ENCODE measurements at places on chromosomes 3 and 15.

- no peaks in the 10 kb centered on the region for H3K36me3 ChIP-seq
- DNase-seq = no peak
- no peak overlapping the region for H3K27ac ChIP-seq
- H3K4me3 ChIP-seq = no peak overlapping the region
- H3K27me3 ChIP-seq = no peaks in the 10 kb centered on the region
These were observed 55.4 kb upstream of the LARS2 start for GRCh38 chr3:45332901-45333407.

GRCh38 chr3:125552401-125552800 is 32.4 kb upstream of the SNX4 start:
- no peaks in the 10 kb centered on the region for H3K4me1 ChIP-seq
- H3K4me3 ChIP-seq = no peak overlapping the region
- H3K36me3 ChIP-seq = peaks cover 17% of the 10 kb centered on the region
- H3K27me3 ChIP-seq = no peaks in the 10 kb centered on the region
- H3K27ac ChIP-seq = no peak overlapping the region

DNA sequence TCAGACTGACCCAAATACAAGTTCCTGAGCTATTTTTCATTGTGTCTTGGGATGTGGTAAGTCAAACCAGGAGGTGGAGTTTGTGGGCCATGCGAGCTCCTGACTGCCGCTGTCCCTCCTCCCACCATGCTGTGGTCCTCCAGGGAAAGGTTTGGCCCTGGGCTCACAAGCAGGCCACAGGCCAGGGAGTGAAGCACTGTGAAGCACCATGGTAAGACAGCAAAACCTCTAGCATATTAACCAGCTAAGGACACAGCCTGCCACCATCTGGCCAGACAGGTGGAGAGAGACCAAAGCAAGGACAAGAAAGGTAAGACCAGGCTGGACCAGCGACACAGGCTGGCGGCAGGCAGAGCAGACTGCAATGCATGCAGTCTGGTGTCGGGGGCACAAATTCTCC is 15.3 kb downstream of the RAB43 start:
- no peak overlapping the region for H3K27ac ChIP-seq
- H3K4me3 ChIP-seq = no peak overlapping the region
- H3K27me3 ChIP-seq = no peaks in the 10 kb centered on the region

DNA sequence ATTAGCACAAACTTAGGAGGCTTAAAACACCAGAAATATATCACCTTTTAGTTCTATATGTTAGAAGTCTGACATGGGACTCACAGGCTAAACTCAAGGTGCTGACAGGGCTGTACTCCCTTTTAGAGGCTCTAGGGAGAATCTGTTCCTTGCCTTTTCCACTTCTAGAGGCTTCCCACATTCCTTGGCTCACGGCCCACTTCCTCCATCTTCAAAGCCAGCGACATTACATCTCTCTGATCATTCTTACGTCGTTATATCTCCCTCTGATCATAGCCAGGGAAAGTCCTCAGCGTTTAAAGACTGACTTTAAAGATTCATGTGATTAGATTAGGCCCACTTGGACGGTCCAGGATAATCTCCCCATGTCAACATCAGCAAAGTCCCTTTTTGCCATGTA is 166.3 kb downstream of the GREM1 start:
- H3K4me3 ChIP-seq = no peak overlapping the region
- H3K36me3 ChIP-seq = no peaks in the 10 kb centered on the region
- H3K27ac ChIP-seq = no peak overlapping the region
- no peaks in the 10 kb centered on the region for H3K4me1 ChIP-seq
- H3K27me3 ChIP-seq = no peaks in the 10 kb centered on the region

DNA sequence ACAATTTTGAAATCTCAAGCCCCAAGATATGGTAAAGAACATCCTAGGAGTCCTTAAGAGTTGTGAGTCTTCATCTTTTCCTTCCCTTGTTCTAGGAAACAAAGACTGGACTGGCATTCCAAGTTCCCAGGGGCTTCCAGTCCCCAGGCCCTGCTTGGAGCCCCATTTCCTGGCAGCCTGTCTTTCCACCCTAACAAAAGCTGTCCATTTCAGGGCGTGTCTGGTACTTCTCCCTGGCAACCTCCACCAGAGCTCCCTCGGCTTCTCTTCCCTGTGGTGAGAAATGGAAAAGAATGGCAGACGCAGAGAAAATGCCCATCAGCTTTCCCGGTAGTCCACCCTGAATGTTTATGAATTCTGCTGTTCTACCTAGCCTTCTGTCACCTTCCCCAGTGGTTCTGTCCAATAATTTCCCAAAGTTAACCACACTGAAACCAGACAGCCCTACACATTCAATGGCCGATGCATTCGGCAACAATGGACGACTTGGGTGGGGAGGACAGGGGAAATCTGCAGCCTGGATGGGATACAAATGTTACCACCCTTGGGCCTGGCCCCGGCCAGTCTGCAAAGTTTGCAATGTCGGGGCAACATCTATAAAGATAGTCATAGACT is 6.8 kb downstream of the RAB6B start:
- no peaks in the 10 kb centered on the region for H3K36me3 ChIP-seq
- H3K27ac ChIP-seq = no peak overlapping the region
- H3K4me3 ChIP-seq = no peak overlapping the region
- peaks cover 3% of the 10 kb centered on the region for H3K27me3 ChIP-seq
- H3K4me1 ChIP-seq = no peaks in the 10 kb centered on the region
- DNase-seq = no peak

DNA sequence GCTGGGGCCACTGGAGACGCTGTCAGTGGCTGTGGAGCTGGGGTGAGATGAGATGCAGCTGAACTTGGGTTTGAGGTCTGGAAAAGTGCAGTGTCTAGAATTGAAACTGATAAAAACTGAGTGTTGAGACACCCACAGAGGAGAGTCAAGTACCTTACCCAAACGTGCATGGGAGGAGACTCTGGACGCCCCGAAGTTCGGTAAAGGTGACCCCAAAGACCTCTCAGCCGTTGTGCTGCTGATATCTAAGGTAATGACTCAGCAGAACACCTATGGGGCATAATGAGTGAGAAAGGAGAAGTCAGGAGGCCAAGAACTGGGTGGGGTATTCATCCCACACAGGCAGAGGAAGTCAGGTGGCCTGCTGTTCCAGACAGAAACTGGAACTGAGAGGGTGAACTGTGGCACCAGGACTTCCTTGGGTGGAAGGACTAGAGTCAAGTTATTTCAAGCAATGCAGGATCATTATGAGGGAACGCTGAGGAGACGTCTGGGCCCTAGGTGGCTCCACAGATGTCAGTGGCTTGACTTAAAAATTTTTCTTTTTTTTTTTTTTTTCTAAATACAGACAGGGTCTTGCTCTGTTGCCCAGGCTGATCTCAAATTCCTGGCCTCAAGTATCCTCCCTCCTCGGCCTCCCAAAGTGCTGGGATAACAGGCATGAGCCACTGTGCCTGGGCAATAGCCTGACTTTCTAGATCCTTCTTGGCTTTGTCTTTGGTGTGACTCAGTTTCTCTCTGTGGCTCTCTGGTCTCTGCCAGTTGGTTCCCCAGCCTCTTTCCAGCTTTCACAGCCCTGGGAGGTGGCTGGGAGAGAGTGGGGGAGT is 67.6 kb upstream of the GCNT3 start:
- DNase-seq = no peak
- H3K4me3 ChIP-seq = no peak overlapping the region
- no peak overlapping the region for H3K27ac ChIP-seq
- H3K4me1 ChIP-seq = no peaks in the 10 kb centered on the region
- no peaks in the 10 kb centered on the region for H3K27me3 ChIP-seq

GRCh38 chr3:121737644-121738043 is 11.9 kb downstream of the GOLGB1 start:
- peaks cover 4% of the 10 kb centered on the region for H3K36me3 ChIP-seq
- H3K4me1 ChIP-seq = no peaks in the 10 kb centered on the region
- no peak overlapping the region for H3K4me3 ChIP-seq
- H3K27ac ChIP-seq = no peak overlapping the region
- no peaks in the 10 kb centered on the region for H3K27me3 ChIP-seq

- no peaks in the 10 kb centered on the region for H3K27me3 ChIP-seq
- H3K4me1 ChIP-seq = no peaks in the 10 kb centered on the region
- no peak overlapping the region for H3K27ac ChIP-seq
- no peak for DNase-seq
- H3K36me3 ChIP-seq = no peaks in the 10 kb centered on the region
These were observed 275.0 kb downstream of the NFKBIZ start for GRCh38 chr3:102124282-102124681.

DNA sequence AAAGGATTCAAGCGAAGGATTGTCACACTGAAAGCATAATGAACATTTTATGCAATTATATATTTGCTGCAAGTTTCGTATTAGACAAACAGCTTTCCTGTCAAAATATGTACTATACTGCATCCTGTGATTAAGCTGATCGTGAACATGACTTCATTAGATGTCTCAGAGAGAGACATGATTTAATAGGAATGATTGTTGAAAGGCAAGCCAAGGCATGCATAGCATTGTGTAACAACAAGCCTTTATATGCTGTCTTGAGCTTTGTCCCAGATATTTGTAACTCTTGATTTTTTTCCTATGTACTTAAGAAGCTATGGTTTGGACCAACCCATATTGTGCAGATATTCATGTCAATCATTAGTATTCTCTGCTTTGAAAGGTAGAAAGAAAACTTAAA is 309.1 kb downstream of the KCNH8 start:
- no peak overlapping the region for H3K4me3 ChIP-seq
- no peak overlapping the region for H3K27ac ChIP-seq
- no peak for DNase-seq
- H3K27me3 ChIP-seq = no peaks in the 10 kb centered on the region
- no peaks in the 10 kb centered on the region for H3K36me3 ChIP-seq

- H3K4me3 ChIP-seq = no peak overlapping the region
- no peak overlapping the region for H3K27ac ChIP-seq
- no peaks in the 10 kb centered on the region for H3K27me3 ChIP-seq
- peaks cover 34% of the 10 kb centered on the region for H3K36me3 ChIP-seq
- DNase-seq = no peak
- no peaks in the 10 kb centered on the region for H3K4me1 ChIP-seq
These were observed 31.2 kb downstream of the SEC61A1 start for GRCh38 chr3:128083396-128083795.

GRCh38 chr3:9501226-9501625 is 52.4 kb downstream of the LHFPL4 start:
- H3K27me3 ChIP-seq = no peaks in the 10 kb centered on the region
- H3K36me3 ChIP-seq = no peaks in the 10 kb centered on the region
- no peak for DNase-seq
- H3K4me3 ChIP-seq = no peak overlapping the region
- H3K27ac ChIP-seq = no peak overlapping the region
- no peaks in the 10 kb centered on the region for H3K4me1 ChIP-seq
